ENCODE measurements at places on chromosomes 5 and 9.

DNA sequence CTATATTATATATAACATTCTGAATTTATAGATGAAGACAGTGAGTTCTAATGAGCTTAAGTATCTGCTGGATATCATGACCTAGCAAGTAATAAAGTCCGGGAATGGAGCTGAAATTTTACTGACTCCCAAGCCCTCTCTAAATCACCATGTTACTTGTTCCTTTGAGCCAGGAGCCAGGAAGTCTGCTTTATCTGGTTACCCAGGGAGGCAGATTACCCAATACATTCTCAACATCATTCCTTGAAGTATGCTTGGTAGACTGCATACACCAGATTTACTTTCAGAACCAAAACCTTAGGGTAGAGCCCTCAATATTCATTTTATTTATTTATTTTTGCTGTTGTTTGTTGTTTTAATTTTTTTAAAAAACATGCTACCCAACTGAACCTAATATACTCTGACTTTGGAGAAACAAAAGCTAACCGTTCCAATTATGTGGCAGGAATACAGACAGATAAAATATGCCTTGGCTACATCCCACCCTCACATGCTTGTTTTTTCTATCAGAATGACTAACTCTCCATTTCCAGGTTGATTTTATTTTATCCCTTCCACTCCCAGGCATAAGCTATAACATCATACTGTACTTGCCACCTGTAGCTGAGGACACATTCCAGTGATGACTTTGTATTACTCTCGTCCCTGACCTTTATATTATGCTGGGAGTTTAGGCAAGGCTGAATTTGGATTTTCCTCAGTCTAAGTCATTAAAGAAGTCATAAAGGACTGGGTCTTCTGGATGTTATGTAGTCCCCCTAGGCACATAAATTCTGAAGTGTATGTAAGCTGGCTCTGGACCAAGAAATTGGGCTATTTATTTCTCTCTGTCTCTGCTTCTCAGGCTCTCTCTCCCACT lies 82.0 kb downstream of the YIPF5 start:
- no peak for DNase-seq

DNA sequence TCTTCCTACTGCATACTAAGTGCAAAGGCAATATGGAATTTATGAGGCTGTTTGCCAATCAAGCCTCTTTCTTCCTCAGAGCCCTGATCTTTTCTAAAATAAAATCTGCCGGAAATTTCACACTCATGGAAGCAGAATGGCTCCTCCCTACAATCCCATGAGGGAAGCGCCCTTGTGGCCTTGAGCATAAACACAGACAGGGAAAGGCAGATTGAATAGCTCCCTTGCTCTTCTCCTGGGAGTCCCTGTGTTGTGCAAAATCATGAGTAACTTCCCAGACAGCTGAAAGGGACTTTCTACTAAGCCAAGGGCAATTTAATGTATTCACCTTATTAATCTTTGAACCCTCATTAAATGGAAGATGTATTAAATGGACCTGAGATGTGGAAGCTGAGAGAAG lies 226.1 kb upstream of the PIK3R1 start:
- no peak for DNase-seq

GRCh38 chr9:29150606-29151005 lies 1577.3 kb upstream of the C9orf72 start:
- DNase-seq = no peak

GRCh38 chr5:117177302-117177701 lies 602.7 kb upstream of the SEMA6A start:
- DNase-seq = no peak

- DNase-seq = no peak
Measured at GRCh38 chr5:176415240-176415951, 943 bp downstream of the CLTB start.

- no peak for DNase-seq
Measured at GRCh38 chr9:136526625-136527066, 19.2 kb downstream of the NOTCH1 start.

DNA sequence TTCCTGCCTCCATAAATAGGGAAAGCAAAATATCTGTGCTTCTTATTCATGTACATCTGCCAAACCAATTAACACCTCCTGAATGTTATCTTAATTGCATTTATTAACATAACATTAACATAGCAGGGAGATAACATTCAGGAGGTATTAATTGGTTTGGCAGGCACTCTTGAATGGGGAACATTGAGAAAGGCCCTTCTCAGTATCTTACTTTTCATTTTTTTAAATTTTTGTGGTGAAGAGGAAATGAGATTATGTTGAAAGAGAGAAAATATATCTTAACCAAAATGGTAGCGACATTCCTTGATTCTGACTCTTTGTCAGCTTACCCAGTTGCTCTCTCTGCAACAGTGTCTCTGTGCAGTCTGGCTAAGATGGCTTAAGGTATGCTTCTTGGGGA lies 100.4 kb upstream of the TLE1 start:
- no peak for DNase-seq

DNA sequence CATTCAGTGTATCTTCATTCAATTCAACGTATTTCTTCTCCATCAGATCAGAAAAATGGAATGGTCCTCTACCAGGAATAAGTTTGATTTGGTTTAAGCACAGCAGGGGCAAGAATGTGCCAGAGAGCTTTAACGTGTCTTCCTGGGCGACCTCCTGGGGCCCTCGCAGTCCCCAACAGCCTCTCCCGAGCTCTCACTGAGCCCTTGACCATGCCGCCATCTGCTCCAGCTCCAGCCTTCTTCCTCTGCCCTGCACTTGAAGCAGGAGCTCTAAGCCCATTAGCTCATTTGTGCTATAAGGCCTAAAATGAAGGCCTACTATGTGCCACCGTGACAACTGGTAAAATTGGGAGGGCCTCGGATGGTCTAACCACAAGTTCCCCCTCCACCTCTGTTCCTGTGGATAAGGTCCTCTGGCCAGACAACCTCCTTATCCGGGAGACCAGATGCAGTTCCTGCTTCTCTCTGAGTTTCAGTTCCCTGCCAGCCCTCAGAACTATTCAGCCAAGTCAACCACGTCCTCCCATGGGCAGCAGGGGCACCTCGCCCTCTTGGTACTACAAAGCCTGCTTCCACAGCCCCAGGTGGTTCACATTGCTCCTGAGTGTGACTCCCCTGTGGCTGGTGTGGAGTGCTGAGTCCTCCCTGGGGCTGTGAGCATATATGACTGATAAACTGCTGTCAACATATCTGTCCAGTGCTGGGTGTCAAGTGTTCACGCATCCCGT lies 35.8 kb downstream of the C5orf15 start:
- DNase-seq = no peak

DNA sequence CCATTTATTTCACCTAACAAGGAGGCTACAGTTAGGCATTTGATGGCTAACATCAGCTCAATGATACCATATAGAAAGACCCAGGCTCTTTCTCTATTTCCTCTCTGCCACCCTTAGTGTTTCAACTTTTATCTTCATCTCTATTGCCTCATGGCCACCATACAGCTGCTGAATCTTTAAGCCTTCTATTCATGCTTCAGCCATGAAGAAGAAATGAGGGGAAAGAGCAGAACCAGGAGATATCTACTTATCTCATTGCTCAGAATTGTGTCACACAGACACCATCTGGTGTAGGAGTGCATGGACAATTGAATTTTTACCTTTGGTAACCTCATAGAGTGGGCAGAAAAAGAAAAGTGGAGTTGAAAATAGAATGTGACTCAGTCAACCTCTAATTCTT lies 6.7 kb downstream of the GAPT start:
- DNase-seq = no peak

DNA sequence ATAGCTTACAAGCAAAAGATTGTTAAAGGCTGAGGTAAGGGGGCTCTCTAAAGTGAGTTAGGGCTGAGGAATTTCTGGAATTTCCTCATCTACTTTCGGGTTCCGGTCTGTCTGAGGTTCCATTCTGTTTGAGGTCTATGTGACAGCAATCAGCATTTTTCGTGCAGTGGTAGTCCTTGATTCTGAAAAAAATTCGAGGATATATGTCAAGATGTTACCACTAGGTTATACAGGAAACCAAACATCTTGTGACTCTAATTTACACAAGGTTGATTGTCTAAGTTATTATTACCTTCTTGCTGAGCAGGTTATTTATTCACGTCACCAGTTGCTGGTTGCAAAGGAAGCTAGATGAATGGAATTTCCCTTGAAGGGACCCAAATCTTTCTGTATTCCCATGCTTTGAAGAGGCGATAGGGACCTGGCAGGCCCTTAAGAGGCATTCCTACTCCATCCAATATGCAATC lies 35.2 kb downstream of the RLN2 start:
- no peak for DNase-seq

DNA sequence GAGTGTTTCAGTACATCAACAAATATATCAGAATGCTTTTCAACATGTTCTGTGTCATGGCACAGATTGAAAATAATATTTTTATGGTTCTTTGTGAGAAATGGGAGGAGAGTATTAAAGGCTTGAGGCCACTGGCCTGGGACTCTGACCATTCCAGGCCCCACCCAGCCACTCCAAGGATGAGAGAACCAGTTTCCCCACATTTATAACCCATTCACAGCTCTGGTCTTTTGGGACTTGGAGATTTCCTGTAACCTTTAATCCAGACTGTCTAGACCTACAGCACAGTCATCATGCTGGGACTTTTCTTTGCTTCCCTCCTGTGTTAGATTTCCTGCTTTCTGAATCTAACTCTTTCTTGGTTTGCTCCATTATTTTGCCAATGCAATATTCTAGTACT lies 389.6 kb downstream of the KIAA0825 start:
- DNase-seq = no peak

GRCh38 chr5:169127431-169127830 lies 173.5 kb downstream of the SLIT3 start:
- no peak for DNase-seq

GRCh38 chr9:111233963-111234362 lies 96.1 kb downstream of the OR2K2 start:
- no peak for DNase-seq

- DNase-seq = no peak
Measured at GRCh38 chr5:167295681-167296005, 995.8 kb upstream of the WWC1 start.

- DNase-seq = no peak
Measured at GRCh38 chr5:90530736-90531487, 1.5 kb upstream of the LYSMD3 start.

- DNase-seq = no peak
Measured at GRCh38 chr9:112032743-112033142, 136.1 kb downstream of the UGCG start.

DNA sequence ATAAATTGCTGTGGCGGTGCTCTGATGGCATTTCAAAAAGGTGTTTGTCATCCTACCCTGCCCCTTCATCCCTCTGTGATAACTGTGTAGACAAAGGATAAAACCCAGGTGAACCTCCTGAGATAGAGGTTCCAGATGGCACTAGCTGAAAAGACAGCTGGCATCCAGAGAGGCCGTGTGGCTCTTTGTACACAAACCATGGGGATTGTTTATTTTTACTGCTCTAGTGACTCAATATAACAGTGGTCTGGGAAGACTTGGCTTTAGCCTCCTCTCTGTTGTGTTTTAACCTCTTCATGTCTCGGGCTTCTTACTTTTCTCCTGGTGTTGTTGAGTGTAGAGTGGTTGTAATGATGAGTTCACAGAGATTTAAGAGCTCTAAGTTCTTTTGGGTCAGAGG lies 48.8 kb downstream of the SH3GL2 start:
- no peak for DNase-seq

GRCh38 chr5:41683181-41683580 lies 172.8 kb upstream of the PLCXD3 start:
- no peak for DNase-seq

GRCh38 chr5:55030220-55030619 lies 6.2 kb downstream of the GZMK start:
- no peak for DNase-seq

- DNase-seq = no peak
Measured at GRCh38 chr5:126097876-126098275, 325.3 kb upstream of the GRAMD2B start.

GRCh38 chr5:10662661-10663488 lies 98.2 kb downstream of the DAP start:
- no peak for DNase-seq

GRCh38 chr9:93730648-93731047 lies 154.3 kb downstream of the PHF2 start:
- no peak for DNase-seq

GRCh38 chr9:121770415-121771273 lies 119.2 kb downstream of the DAB2IP start:
- no peak for DNase-seq

- no peak for DNase-seq
Measured at GRCh38 chr5:1110307-1111240, 1.3 kb downstream of the SLC12A7 start.

- no peak for DNase-seq
Measured at GRCh38 chr5:168064933-168065622, 226.4 kb upstream of the WWC1 start.

GRCh38 chr5:52708463-52708862 lies 79.3 kb upstream of the ITGA1 start:
- DNase-seq = no peak

DNA sequence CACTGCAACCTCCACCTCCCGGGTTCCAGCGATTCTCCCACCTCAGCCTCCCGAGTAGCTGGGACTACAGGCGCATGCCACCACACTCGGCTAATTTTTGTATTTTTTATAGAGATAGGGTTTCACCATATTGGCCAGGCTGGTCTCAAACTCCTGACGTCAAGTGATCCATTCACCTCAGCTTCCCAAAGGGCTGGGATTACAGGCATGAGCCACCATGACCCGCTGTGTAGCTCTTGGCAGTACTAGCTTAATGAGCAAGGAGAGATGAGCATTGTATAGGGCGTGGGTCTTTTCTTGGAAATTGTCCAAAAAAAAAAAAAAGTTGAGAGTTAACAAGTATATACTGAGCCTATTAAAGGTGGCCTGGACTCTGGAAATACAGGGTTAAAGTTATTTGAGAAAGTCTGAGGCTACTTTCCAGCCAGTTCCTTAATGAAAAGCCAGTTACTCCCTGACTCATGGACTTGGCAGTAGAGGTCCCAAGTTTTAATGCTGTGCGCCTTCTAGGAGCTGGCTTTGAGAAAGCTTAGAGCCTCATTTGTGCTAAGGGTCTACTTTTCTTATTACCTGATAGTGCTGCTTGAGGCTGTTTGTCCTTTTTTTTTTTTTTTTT lies 4.2 kb upstream of the FGF18 start:
- no peak for DNase-seq

GRCh38 chr9:86555661-86556060 lies 201.5 kb upstream of the TUT7 start:
- DNase-seq = no peak

GRCh38 chr9:75974016-75974766 lies 83.7 kb downstream of the PCSK5 start:
- DNase-seq = no peak

GRCh38 chr5:89083791-89084190 lies 200.8 kb upstream of the MEF2C start:
- DNase-seq = no peak

- DNase-seq = no peak
Measured at GRCh38 chr9:128632066-128632465, 24.6 kb downstream of the DYNC2I2 start.

DNA sequence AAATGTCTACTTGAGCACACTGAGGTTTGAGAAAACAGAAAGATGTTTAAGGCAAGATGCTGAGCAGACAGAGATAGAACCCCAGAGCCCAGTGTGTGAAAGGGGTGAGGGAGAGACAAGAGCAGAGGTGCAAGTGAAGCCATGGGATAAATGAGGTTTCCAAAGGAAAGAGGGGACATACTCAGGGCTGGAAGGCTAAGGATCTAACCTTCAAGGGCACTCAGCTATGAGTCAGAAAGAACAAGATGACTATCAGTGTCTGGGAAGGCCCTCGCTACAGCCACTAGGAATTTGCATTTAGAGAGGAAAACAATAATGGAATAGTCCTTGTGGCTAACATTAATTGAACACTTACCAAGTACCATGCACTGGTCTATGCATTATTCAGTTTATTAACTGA lies 113.7 kb downstream of the HTR4 start:
- DNase-seq = no peak

- no peak for DNase-seq
Measured at GRCh38 chr5:89147031-89147430, 264.0 kb upstream of the MEF2C start.
